ENCODE measurements at places on chromosomes 3 and 15.

- DNase-seq: no peak
Measured at GRCh38 chr3:169861871-169862270, 7.9 kb downstream of the LRRC31 start.

GRCh38 chr3:62153231-62153630, 220.1 kb downstream of the FEZF2 start:
- no peak for DNase-seq

DNA sequence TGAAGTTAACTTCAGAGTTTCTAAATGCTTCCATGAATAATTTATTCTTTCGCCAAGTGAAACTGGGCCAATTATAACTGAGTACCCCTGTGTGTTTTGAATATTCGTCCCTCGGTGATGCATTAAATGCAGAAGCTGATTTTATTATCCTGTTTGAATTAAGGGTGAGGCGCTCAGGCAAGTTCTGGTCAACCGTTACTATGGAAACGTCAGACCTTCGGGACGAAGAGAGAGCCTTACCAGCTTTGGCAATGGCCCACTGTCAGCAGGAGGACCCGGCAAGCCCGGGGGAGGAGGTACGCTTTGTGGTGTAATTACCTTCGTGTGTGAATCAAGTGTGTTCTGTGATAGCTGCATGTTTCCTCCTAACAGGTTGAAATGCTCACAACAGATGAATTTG, 239.8 kb downstream of the ITPR1 start:
- no peak for DNase-seq

GRCh38 chr15:83300826-83301225, 16.4 kb upstream of the BNC1 start:
- DNase-seq: peak; percentile 14

DNA sequence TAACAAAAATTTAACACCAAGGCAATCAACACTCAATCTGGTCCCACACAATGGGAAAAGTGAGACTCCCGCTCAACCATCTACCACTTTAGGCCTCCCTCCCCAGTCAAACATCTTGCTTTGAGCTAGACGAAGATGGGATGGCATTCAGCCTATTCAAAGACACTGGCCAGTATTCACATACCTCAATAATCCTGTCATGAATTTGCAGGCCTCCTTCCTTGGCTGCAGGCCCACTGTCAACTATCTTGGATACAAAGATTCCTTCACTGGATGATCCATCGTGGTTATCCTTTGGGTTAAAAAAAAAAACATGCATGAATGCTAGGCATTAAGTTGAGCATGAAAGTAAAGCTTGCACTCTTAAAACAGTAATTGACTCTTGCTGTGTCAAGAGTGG, 22.6 kb downstream of the PDZRN3 start:
- no peak for DNase-seq

DNA sequence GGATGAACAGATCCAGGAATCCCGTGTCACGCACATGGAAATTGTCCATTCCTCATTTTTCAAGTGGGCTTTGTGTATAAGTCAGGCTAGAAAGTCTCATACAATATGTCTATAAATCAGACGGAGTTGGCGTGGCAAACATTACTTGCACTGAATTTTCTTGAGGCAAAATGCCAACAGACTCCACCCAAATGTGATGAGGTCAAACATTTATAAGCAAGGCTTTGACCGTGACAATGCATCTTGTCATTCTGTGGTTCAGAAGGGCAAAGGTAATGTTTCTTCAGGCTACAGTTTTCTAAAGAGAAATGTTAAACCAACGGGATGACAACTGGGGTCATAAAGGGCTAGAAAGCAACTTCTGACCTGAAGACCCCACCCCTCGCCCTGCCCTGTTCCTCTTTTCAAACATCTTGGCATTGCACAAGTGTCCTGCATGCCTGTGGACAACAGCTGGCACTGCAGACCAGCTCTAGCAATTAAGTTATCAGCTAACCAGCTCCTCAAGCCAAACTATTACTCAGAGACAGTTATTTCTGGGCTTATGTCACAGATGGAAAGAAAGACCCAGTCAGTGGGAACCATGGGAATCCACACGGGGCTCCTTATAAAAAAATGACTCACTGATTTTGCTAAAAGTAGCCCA, 36.5 kb upstream of the SPTBN5 start:
- DNase-seq: peak; percentile 39

- DNase-seq: no peak
Measured at GRCh38 chr3:33426068-33426467, 14.1 kb downstream of the UBP1 start.

- no peak for DNase-seq
Measured at GRCh38 chr3:46276497-46277099, 34.3 kb downstream of the CCR3 start.

- DNase-seq: no peak
Measured at GRCh38 chr3:48700731-48701405, 15.2 kb upstream of the NCKIPSD start.

GRCh38 chr3:7589526-7589925, 728.6 kb downstream of the GRM7 start:
- DNase-seq: no peak

DNA sequence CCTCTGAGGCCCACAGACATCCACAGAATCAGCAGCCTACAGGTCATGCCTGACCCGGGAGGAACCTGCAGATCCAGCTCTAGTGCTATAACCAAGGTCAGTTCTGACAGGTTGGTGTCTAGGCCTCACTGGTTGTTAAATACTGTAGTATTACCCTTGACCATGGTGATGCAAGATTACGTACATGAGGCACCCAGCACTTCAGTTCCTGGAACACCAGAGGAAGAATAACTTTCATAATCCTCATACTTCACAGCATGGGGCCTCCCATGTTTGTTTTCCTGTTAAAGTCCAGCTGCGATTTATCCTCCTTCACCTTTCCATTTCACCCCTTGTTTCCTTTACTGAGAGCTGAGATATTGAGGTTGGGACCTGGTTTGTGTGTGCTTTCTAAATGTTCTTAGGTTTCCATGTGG, 34.4 kb upstream of the GLCE start:
- DNase-seq: no peak

GRCh38 chr15:39426552-39427532, 154.0 kb upstream of the THBS1 start:
- no peak for DNase-seq

GRCh38 chr3:192408007-192408646, 319.2 kb downstream of the FGF12 start:
- DNase-seq: no peak

- DNase-seq: no peak
Measured at GRCh38 chr15:80844011-80844732, 65.0 kb downstream of the CEMIP start.

DNA sequence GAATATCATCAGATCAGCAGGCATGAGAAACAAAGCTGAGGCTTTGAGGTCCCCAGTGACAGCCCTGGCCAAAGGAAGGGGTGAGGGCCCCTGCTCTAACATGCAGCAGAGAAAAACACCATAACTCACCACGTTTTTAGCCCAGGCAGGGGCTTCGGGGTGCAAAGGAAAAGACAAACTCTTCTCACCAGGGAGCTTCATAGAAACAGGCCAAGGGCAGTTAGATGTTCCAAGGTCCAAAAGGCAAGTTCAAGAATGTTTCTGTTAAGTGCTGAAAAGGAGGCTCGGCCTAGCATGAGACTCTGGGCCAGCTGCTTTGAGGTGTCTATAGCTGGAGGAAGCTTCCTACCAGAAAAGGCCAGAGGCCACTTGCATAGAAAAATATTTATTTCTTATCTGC, 608.4 kb upstream of the CFAP20DC start:
- no peak for DNase-seq

DNA sequence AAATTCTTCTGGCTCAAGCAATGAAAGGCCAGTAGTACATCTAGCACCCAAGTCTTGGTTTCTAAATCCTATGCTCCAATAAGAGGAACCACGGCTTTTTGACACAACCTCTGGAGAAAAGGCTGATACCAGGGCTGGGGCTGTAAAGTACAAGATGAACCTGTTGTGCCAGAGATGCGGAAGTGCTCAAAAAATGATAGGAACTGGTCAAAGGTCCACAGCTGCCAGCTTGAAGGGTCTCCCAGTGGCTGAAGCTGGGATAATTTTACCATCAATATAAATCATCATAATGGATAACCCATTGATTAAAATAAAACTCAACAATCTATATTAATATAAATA, 558 bp upstream of the NCEH1 start:
- no peak for DNase-seq

DNA sequence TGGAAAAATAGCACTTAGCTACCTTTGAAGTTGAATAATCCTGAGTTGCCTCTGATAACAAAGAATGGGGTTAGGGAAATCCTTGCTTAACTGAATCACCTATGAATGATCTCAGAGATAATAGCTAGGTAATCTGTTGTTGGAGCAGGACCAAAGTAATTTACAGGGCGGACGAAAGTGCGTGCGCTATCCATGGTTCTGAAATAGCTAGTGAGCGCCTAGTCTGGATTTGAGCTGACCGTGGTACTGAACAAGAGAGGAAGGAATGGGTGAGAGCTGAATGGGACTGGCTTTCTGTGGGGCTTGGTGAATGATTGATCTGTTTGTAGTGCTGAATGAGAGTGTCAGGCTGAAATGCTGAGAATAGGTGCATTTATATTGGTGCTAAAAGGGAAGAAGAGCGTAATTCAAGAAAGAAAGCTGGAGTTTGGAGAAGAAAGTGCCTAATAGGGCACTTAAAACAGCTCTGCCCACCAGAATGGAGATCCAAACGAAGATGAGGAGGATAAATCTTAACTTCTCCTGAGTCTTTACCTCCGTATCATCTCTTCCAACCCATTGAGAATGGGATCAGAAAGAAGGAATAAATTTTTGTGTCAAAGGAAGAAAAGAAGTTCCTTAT, 10.1 kb downstream of the SCN10A start:
- peak; percentile 81 for DNase-seq

DNA sequence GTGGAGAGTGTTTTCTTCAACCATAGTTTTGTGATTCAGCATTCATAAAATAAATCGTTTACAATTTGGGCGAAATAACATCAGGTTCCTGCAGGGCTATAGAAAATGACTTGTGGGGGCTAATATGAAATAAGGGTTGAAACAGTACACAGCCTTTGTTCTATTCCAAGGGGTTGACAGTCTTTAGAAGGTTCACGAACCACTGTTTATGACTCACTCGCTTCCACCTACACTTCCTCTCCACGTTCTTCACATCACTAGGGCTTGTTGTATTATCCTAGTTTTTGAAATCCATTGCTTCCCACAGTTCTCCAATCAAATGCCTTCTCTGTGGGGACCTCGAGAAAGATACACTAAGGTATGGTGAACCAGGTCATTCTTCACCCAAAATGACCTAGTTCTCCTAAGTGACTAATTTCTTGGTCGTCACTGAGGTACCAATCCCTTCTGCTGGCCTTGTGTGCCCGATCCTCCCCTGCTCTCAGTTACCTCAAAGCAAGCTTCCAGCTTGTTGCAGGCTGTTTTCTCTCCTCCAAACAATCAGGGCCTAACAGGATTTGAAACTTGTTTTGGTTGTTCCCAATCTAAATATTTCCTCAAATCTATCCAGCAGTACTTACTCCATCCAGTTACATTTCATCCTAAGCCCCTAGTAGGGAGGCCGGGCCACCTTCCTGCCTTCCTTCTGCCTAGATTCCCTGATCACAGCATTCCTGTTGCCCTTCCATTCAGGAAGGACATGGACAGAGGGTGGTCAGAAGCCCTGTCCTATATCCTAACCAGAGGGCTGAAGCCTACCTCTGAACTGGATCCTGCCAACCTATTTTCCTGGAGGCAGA, 23.1 kb upstream of the TBL1XR1 start:
- peak; percentile 8 for DNase-seq

DNA sequence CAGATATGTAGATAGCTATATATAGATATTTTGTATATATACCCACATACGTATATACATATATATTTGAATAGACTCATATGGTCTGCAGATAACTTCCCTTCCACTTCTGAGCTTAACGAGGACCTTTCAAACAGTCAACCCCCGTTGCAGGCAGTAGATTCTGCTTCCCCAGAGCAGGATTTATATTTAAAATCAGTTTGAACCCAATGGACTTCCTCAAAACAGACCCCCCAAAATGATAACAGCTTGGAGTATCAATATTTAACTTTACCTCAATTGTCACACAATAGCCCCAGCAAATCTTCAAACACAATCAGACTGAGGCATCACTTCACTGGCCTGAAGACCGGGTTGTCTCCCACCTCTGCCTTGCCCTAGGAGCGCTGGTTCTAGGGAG, 218.3 kb downstream of the MEIS2 start:
- no peak for DNase-seq
